Activated gamma-delta T cell treated with Interleukin-2 at 50 U/mL for 16 hours (primary cell): ENCODE measurements at places on chromosomes 3 and 15.

DNA sequence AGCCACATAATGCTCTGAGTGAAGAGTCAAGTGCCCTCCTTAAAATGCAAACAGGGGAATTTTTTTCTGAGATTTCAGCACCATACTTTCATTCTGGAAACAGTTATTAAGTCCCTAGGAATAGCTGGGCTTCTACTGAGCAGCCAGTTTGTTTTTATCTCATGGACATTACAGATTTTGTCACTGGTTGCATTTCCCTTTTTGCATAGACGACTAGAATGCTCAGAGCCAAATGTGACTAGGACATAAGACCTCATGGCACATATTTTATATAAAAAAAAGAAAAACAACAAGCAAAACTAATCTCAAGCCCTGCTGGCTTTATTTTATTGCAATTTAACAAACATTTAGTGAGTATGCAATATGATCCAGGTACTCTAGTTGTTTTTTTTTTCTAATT, 112.7 kb upstream of the NANOGP8 start:
- DNase-seq, result no peak

GRCh38 chr15:96838081-96838480, 507.6 kb downstream of the NR2F2 start:
- DNase-seq, result no peak

DNA sequence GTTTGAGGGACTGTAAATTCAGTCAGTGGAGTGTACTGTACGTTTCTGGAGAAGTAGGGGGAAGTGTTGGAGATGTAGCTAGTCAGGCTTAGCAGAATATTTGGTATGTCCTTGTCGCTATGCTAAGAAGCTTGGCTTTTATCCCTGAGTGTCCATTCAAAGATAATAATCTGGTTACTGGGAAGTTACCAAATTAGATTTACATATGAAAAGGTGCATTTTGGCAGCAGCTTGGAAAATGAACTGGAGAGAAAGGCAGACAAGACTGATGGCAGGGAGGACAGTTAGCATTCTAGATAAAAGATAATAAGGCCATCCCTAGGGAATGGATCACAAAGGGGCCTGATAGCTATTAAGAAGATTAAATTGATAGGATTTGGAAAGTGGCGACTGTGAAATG, 58.7 kb downstream of the P2RY1 start:
- no peak for DNase-seq

DNA sequence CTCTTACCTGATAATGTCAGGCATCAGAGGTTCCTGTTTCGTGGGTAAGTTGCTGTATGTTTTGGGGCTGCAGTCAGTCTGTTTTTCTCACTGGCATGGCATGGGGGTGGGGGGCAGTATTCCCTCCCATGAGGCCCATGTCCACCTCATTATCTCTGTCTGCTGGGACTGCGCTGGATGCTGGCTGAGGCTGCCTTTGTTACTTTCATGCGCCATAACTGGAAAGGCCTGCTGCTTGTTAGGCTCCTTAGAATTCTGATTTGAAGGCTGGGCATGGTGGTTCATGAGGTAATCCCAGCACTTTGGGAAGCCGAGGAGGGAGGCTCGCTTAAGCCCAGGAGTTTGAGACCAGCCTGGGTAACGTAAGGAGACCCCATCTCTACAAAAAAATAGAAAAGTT, 9.8 kb downstream of the APBA2 start:
- DNase-seq, result no peak

DNA sequence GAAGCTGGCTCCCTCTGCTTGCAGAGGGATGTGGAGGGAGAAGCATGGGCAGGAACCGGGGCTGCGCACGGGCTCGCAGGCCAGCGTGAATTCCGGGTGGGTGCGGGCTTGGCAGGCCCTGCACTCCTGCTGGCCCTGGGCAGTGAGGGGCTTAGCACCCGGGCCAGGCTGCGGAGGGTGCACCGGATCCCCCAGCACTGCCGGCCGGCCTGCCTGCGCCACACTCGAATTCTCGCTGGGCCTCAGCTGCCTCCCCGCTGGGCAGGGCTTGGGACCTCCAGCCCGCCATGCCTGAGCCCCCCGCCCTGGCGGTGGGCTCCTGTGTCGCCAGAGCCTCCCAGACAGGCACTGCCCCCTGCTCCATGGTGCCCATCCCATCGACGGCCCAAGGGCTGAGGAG, 47.6 kb upstream of the SPATA12 start:
- DNase-seq, result no peak

DNA sequence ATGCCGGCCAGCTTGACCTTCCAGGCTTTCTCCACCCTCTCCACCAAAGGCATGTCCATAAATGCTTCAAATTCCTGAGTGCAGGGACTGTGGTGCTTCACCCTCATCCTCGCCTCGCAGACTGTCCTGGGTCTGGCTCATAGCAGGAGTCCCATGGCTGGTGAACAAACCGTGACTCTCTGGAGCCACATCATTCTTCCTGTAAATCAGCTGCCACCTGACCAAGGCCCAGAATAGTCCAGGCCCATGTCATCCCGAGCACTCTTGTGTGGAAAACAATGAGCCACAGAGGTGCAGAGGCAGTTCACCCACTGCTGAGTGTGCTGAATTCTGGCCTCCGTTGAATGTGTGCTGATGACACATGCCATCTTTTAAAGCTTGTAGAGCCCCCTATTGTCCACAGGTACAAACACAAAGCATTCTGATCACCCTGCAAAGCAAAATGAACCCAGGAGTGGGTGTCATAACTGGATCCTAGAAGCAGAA, 68.6 kb downstream of the ABHD5 start:
- DNase-seq, result no peak

DNA sequence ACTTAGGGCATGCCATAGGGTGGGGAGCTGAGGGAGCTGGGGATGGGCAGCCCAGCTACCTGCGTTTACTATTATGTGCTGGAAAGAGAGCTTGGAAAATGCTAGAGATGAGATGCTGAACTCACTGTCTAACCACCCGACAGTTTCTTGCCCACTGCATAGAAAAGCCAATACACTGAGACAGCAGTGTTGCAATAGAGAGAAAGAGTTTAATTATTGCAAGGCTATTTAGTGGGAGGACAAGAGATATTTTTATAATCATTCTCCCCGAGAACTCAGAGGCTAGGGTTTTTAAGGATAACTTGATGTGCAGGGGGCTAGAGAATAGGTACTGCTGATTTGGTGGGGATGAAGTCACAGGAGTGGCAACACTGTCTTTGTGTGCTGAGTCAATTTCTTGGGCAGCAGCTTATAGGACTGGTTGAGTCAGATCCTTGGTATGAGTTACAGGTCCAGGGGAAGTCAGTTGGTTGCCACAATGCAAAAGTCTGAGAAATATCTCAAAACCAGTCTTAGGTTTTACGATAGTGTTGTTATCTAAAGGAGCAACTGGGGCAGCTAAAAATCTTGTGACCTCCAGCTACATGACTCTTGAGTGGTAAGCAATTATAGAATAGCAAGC, 205.9 kb downstream of the GABRG3 start:
- no peak for DNase-seq

DNA sequence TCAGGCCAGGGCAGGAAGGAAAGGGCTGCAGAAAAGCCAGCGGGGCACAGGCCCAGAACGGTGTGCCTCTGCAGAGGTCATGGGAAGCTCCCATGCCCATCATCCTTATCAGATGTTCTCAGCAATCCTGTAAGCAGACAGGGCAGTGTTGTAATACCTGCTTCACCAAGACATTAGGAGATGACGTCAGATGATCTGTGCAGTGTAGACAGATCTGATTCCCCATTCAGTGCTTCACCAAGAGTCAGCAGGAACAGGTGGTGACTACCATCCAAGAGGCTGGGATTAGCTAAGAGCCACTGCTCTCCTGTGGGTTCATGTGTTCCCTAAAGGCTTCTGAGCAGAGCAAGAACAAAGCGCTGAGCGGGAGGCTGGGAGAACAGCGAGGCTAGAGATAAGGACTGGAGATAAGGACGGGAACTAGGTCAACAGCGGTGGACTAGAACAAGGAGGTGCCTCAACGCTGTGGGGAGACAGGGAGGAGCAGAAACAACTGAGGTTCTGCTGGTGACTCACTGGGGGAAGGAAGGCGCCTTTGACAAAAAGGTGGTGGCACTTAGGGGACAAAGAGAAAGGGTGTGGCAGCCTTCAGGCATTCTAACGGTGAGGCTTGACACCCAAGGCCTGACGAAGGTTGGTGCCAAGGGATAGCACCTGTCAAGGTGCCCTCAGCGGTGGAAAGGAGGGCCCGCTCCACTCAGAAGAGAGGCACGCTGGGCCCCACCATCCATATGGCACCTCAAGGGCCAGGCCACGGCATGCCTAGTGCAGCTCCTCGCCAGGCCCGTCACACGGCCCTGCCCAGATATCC, 28.4 kb downstream of the CCDC12 start:
- DNase-seq, result peak; percentile 80

DNA sequence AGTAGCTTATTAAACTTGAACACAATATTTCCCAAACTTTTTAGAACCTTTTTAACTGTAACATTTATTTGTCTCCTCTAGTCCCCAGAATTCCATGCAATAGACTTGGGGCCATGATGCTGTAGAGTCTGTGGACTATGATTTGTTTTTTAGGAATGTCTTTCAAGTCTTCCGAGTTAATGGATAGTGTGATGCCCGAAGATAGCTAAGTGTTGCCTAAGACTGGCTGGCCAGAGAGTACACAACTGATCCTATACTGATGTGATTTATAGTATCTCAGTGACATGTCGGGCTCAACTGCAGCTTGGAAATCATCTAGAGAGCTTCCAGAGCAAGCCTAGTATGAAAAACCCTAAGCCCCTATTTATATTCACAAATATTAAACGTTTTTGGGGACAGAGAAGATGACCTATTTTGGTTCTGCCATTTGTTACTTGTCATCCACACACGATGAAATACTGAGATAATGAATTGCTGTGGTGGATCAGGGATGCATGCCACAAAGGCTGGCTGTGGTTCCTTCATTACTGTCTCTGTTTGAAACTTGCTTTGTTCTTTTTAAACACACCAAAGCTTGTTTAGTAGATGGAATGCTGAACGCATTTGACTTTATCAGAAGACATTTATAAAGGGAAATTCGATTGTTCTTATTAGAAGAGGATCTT, 507.4 kb downstream of the TAFA4 start:
- DNase-seq, result no peak

- DNase-seq, result no peak
Observed at GRCh38 chr3:189964623-189965332, 155.9 kb downstream of the P3H2 start.
